ENCODE measurements at places on chromosomes 3 and 15. TPM values are rescaled to one million over a fixed set of nuclear protein-coding genes. Genes with fewer than 3 reads are reported as not detected.

GRCh38 chr15:25886498-25887140 is 23.5 kb upstream of the ATP10A start:
- H3K4me1 ChIP-seq, result no peaks in the 10 kb centered on the region
- H3K27me3 ChIP-seq, result no peaks in the 10 kb centered on the region
- DNase-seq, result no peak
- H3K4me3 ChIP-seq, result no peak overlapping the region

COL6A5 gene
- total RNA-seq, result 0.57 TPM

GRCh38 chr3:99167071-99167470 is 265.6 kb upstream of the DCBLD2 start:
- H3K36me3 ChIP-seq, result no peaks in the 10 kb centered on the region
- no peaks in the 10 kb centered on the region for H3K27me3 ChIP-seq
- no peak overlapping the region for H3K27ac ChIP-seq
- no peak overlapping the region for H3K4me3 ChIP-seq
- DNase-seq, result no peak

CCDC33 gene
- total RNA-seq, result not detected

GRCh38 chr3:66962664-66963063 is 35.4 kb upstream of the KBTBD8 start:
- H3K27ac ChIP-seq, result no peak overlapping the region
- no peaks in the 10 kb centered on the region for H3K27me3 ChIP-seq
- no peak for DNase-seq
- H3K36me3 ChIP-seq, result no peaks in the 10 kb centered on the region
- H3K4me1 ChIP-seq, result no peaks in the 10 kb centered on the region
- no peak overlapping the region for H3K4me3 ChIP-seq

NAALADL2 gene
- 12.2 TPM for total RNA-seq

- H3K4me3 ChIP-seq, result no peak overlapping the region
- H3K27me3 ChIP-seq, result no peaks in the 10 kb centered on the region
- no peak for DNase-seq
- no peaks in the 10 kb centered on the region for H3K36me3 ChIP-seq
- no peak overlapping the region for H3K27ac ChIP-seq
These were observed 23.0 kb upstream of the FURIN start for GRCh38 chr15:90845201-90845949.

AQP9 gene
- total RNA-seq, result 0.18 TPM

- no peaks in the 10 kb centered on the region for H3K36me3 ChIP-seq
- no peaks in the 10 kb centered on the region for H3K4me1 ChIP-seq
- H3K4me3 ChIP-seq, result no peak overlapping the region
These were observed 21.4 kb downstream of the CCDC191 start for GRCh38 chr3:114034787-114035545.

DNA sequence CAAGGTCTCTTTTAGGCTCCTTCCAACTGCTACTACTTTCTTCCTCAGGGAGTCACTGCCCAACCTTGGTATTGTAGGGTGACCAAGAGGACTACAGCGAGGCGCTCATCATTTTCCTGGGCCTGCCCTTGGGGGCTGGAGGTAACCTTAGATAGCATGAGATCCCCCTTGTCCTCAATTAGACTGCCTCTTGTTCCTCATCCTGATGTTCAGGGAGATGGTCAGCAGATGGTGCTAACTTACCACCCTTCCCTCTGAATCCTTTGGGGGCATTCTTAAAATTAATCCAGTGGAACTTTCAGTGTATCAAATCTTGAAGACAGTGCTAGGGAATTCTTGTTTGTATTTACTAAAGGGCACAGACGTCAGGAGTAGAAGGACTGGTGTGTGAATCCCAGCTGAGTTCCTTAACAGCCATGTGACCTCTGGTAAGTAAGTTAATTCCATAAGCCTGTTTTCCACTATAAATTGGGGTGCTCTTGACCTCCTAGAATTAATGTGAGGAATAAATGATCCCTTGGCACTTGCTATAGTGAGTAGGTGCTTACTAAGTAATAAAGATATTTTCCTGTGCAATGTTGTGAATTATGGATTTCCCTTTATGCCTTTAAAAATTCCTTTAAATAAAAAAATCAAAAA is 4.1 kb upstream of the CLPX start:
- no peak for DNase-seq
- no peaks in the 10 kb centered on the region for H3K27me3 ChIP-seq
- H3K36me3 ChIP-seq, result no peaks in the 10 kb centered on the region
- no peak overlapping the region for H3K27ac ChIP-seq
- H3K4me3 ChIP-seq, result no peak overlapping the region
- H3K4me1 ChIP-seq, result no peaks in the 10 kb centered on the region

- H3K27ac ChIP-seq, result no peak overlapping the region
- no peaks in the 10 kb centered on the region for H3K4me1 ChIP-seq
These were observed 12.6 kb downstream of the KPNA1 start for GRCh38 chr3:122502139-122502538.

DNA sequence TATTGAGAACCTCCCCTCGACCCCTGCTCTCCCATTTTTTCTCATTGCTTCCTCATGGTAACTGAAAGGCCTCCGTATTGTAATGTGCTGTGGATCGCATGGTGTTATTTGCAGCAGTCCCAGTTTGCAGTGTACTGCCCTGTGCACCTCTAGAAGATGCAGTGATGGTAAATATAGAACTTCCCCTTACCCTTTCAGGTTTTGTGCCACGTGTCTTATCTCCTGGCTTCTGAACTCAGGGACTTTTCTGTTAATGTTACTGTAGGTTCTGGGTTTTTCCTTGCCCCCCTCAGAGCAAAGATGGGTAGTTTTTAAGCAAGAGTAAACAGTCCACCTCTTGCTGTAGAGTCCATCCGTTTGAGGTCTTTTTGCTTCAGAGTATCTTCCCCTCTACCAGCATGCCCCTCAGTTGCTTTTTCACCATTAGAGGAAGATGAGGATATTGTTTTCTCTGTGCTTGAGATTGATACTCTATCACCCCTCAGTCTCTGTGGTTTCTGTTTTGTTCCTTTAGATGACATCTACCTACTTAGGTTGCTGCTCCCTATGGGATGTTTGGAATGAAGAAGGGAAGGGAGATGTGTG is 22.4 kb downstream of the CHD2 start:
- H3K27ac ChIP-seq, result peak overlapping the region; percentile 88
- DNase-seq, result no peak
- peaks cover 14% of the 10 kb centered on the region for H3K4me1 ChIP-seq
- no peaks in the 10 kb centered on the region for H3K27me3 ChIP-seq

Data from prostate gland (tissue), 2 donors.